ENCODE measurements at places on chromosomes 7 and 10.

DNA sequence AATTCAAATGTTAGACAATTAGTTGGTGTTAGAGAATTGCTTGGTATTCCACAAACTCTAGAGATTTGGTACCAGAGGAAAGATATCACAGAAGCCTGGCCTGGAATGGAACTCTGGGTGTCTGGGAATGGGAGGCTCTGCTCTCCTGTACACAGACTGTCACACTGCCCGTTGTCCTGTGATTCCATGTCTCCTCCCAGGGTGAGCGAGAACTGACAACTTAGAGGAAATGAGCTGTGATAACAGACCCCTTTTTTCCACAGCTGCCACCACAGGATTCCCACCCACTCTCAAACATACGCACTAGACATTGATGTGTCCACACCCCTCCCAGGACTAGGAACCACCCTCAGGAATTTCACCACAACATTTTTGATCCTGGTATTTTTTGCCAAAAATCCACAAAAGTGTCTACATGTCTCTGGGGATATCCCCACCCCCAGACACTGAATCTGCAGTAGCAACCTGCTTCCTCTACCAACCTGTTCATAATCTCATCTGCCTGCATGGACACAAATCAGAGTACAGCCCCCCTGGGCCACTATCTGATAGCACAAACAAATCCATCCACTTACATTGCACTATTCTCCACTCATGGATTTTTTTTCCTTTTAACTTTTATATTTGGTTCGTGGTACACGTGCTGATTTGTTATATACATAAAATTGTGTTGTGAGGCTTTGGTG lies 4.7 kb downstream of the ZNF273 start:
- DNase-seq = no peak

GRCh38 chr10:96513305-96513697 lies 425 bp downstream of the TLL2 start:
- no peak for DNase-seq

DNA sequence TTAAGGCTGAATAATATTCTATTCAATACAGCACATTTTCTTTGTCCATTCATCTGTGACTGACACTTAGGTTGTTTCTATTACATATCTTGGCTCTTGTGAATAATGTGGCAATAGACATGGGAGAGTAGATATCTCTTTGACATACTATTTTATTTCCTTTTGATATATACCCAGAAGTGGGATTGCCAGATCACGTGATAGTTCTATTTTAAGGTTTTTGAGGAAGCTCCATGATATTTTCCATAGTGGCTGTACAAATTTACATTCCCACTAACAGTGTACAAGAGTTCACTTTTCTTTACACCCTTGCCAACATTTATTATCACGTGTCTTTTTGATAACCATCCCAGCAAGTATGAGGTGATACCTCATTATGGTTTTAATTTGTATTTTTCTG lies 1114.7 kb downstream of the CNTNAP2 start:
- DNase-seq = no peak

DNA sequence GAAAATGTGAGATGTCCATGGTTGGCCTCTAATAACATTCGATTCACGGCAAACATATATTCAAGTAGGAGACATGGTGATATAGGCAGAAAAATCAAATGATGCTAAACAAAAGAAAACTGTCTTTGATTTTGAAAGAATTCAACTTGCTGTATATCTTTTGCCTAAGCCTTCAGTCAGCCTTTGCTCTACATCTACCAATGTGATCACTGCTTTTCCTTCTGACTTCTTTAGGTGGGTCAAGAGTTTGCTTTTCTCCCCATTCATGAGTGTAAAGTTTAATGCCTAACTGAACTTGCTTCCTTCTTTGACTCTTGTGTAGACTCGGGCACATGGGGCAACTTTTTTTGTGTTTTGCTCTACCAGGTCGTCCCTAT lies 417 bp upstream of the HIF1AN start:
- no peak for DNase-seq

GRCh38 chr10:126373972-126374371 lies 14.3 kb downstream of the ADAM12 start:
- DNase-seq = no peak

- DNase-seq = no peak
Observed at GRCh38 chr7:144158861-144159260, 24.4 kb upstream of the CTAGE4 start.

DNA sequence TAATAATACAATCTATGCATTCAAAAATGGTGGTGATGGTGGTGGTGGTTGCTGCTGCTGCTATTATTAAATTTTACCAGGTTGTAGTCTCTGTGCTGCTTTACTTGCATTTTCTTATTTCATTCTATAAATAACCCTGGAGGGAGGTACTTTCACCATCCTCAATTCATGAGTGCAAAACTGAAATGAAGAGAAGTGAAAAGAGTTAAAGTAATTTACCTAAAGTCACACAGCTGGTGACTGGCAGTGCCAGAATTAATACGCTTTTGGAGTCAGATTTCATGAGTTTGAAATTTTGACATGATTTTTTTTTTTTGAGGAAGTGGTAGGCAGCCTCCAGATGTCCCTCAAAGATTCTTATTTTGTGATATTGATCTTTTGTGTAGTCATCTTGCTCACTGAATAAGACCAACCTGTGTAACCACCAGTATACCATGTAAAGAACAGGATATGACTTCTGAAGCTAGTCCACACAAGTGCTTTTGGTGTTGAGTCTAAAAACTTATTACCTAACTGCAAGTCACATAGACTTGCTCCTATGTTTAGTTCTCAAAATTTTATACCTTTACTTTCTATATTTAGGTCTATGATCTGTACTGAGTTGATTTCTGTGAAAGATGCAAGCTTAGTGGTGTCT lies 218.8 kb downstream of the ZWINT start:
- DNase-seq = no peak

DNA sequence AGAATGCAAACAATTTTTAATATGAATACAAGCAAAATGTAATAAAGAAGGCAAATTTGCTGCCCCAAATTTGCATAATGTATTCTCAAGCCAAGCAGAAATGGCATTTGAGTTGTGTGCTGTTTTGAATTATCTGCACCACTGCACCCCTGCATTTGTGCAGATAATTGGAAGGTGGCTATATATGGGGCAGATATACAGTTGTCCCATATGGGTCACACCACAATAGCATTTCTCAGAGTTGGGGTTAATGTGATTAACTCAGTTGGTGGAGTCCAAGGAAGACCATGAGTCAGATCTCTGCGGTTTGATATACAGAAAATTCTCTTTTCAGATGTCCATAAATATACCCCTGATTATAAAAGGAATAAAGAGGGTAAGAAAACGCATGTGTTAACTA lies 68.9 kb upstream of the EXOC4 start:
- no peak for DNase-seq

DNA sequence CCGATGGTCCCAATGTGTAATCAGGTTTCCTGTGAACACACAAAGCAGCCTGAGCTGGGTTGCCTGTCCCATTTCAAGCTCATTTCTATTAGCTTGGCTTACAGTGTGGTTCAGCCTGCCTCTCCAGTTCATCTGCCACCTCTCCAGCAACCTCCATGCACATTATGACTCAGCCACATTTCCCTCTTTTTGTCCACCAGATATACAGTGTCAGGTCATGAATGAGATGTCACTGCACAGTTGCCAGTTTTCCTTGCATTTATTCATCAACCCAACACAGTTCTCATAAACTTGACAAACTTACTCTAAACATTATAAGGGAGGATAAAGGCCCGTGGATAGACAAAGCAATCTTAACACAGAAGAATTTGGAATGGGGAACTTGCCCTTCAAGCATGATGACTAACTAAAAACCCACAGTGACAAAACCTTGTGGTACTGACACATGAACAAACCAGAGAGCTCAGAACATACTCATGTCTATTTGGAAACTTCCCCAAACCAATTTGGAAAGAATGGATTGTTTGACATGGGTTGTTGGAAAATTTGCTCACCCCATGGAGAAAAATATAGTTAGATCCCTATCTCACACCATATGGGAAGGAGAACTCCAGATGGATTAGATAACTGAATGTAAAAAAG lies 2.5 kb upstream of the CFAP58 start:
- DNase-seq = no peak

GRCh38 chr10:118522791-118523498 lies 72.5 kb downstream of the PRLHR start:
- DNase-seq = no peak

DNA sequence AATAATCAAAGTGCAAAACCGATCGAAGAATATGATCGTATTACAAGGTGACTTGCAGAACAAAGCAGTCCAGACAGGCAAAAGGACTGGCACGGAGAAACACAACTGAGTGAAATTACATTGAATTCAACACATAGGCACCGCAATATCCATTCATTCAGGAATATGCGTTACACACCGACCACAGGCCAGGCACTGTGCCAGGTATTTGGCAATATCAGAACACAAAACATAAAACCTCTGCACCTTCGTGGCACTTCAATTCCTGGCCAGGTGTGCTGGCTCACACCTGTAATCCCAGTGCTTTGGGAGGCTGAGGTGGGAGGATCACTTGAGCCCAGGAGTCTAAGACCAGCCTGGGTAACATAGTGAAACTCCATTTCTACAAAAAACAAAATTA lies 187.9 kb downstream of the DIP2C start:
- no peak for DNase-seq

DNA sequence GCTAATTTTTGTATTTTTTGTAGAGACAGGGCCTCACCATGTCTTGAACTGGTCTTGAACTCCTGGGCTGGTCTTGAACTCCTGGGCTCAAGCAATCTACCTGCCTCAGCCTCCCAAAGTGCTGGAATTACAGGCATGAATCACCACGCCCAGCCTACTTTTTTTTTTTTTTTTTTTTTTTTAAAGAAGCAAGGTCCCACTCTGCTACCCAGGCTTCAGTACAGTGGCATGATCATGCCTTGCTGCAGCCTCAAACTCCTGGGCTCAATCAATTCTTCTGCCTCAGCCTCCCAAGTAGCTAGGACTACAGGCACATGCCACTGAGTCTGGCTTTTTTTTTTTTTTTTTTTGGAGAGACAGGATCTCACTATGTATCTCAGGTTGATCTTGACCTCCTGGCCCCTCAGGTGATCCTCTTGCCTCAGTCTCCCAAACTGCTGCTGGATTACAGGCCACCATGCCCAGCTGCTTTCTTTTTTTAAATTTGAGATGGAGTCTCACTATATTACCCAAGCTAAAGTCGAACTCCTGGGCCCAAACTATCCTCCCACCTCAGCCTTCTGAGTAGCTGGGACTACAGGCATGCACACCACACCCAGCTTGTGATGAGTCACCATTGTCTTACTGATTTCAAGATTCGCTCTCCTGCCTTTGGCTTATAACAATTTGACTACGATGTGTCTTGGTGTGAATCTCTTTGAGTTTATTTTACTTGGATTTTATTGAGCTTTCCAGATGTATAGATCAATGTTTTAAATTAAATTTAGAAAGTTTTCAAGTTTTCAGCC lies 9.0 kb downstream of the RPEL1 start:
- no peak for DNase-seq

DNA sequence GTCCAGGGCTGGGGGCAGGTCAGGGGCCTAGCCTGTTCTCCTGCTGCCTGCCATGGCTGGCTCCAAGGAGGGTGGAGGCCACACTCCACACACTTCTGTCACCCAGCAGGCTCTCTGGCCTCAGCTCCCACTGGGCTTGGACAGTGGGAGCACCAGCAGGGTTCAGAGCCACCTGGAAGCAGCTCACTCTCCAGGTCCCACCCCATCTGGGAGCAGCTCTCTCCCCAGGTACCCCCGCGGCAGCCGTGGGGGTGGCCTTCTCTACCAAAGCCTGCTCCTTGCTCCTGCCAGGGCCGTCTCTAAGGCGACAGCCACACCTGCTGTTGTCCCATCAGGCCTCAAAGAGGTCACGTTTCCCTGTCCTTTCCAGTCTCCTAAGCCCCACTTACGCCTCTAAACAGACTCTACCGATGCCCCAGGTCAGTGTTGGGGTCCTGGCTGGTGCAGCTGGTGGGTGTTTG lies 142.5 kb upstream of the RET start:
- DNase-seq = no peak

GRCh38 chr10:122138831-122139625 lies 132.1 kb upstream of the BTBD16 start:
- DNase-seq = no peak

- no peak for DNase-seq
Observed at GRCh38 chr7:143397710-143398530, 10.7 kb downstream of the EPHA1 start.

DNA sequence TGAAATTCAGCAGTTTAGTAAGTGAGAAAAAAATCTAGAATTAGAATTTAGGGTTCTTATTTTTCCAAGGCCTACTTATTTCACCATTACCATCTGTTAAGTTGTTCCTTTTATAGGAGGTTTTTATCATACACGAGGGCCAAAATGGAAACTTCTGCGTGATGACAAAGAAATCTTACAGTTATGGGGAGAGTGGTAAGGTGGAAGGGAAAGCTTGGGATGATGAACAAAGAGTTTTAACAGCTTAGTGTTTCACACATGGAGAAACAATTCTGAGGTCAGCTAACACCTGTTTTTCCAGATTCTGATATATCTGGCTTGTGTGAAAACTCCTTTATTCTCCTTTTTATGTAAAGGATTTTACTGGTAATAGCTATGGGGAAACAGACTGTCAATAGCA lies 49.8 kb upstream of the SEMA3C start:
- DNase-seq = no peak

GRCh38 chr10:132229834-132230556 lies 43.2 kb downstream of the DPYSL4 start:
- no peak for DNase-seq

- DNase-seq = no peak
Observed at GRCh38 chr10:78470267-78471103, 436.8 kb downstream of the RPS24 start.

- no peak for DNase-seq
Observed at GRCh38 chr7:4768597-4769569, 6.5 kb upstream of the AP5Z1 start.

- no peak for DNase-seq
Observed at GRCh38 chr7:104625956-104626355, 297.6 kb downstream of the LHFPL3 start.

GRCh38 chr10:104232613-104233102 lies 494 bp upstream of the CFAP43 start:
- DNase-seq = no peak

DNA sequence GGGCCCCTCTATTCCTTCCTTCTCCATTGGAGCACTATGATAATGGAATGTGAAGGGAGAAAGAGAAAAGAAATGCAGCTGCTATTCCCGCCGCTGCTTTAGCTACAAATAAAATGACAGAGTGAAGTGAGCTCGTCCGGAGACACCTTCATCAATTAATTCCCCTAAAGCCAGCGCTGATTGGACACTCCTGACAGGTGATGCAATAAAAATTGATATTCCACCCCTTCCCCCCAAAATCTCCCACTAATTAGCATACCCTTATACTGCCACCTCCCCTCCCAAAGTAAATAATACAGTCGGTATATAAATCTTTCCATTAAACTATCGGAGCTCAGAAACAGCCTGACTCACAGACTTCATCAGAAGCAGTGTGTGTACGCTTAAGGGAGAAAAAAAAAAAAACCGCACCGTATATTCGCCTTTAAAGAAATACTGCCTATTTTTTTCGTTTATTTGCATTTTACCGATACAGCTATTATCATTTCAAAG lies 7.3 kb downstream of the SKIDA1 start:
- DNase-seq = no peak

DNA sequence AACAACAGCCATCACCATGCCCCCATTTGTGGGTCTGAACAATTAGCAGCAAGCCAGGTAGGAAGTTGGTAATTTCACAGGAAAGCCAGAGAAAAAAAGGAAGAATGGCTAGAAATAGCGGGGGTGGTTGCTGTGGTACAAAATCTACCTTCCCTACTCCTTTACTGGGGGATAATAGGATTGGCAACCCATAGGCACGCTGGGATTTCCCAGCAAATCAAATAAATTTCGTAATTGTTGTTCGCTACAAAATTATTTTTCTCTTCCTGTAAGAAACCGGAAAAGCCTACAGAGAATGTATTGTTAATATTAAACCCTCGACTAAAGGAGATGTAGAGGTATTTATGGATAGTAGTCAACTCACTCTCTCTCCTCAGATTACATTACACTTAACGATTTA lies 123.9 kb downstream of the DOCK4 start:
- DNase-seq = no peak
